ENCODE measurements at places on chromosomes 7 and 10. TPM values are rescaled to one million over a fixed set of nuclear protein-coding genes. Genes with fewer than 3 reads are reported as not detected.

- no peak for DNase-seq
These were observed 8.8 kb upstream of the STMP1 start for GRCh38 chr7:135653340-135654080.

DNA sequence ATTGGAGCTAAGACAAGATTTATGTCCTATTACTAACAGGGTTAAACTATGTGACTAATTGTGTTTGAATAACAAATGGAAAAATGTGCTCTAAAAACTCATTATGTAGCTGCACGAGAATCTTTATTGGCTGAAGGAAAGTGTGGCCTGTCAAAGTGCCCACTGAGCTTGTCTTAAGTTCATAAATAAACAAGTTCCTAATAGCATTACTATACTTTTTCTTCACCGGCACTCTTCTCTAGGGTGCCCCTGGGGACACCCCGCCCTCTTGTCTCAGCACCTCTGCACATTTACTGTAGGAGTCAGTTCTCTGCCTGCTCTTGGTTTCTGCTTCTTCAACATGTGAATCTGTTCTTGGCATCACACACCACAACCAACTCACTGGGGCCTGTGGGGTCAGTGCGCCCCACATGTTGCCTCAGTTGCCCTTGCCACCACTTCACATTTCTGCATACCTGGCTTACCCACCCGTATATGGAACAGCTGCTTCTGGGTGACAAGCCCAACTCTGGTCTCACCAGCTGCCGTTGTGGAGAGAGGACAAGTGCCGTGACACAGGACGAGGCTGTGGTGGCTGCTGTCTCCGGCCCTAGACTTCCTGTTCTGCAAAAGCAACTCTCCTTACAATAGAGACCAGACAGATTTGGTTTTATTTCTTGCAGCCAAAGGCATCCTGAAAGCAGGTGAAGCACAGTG is 96.3 kb upstream of the DDC start:
- peak; percentile 33 for DNase-seq

DNA sequence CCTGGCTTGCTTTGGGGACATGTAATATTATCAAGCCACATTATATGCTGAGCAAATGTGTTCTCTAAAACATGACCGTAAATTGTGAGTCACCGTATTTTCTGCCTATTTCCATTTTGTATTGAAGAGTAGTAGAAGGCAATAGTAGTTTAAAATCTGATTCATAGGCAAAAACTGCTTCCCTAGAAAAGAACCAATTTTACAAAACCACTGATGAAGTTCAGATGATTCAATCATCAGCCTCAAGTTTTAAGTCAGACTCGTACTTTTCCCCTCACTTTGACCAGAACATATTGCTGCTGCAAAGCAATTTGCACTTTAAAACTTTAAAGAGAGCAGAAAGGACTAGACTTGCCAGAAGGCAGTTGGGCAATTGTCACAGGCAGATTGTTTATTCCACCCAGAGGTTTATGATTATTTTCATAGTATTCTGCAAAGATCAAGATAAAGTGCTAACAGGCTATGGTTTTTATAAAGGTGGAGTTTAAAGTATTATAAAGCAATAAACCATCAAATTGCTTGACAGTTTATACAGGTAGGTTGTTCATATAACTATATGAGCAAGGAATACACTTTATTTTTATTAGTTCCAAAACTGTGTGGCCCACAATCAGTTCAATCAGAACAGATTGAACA is 168.2 kb downstream of the ETV1 start:
- no peak for DNase-seq

- DNase-seq, result peak; percentile 37
These were observed 43.4 kb upstream of the PPP2R2D start for GRCh38 chr10:131857156-131858117.

DNA sequence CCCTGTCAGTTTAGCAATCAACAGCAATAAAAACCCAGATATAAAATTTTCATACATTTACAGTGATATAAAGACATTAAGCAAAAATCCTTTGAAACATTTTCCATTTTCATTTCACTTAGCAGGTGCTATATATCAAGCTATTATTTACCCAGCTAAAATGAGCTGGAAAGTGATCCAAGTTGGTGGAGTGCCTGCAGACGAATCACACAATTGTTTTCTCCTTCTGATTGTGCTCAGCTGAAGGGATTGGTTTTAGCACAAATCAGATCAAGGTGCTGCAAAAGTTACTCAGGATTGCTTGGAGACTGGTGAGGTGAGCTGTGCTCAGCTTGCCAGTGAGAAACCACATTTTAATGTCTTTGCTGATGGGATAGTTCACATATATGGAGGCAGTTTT is 138.1 kb downstream of the LRMDA start:
- DNase-seq, result no peak

DNA sequence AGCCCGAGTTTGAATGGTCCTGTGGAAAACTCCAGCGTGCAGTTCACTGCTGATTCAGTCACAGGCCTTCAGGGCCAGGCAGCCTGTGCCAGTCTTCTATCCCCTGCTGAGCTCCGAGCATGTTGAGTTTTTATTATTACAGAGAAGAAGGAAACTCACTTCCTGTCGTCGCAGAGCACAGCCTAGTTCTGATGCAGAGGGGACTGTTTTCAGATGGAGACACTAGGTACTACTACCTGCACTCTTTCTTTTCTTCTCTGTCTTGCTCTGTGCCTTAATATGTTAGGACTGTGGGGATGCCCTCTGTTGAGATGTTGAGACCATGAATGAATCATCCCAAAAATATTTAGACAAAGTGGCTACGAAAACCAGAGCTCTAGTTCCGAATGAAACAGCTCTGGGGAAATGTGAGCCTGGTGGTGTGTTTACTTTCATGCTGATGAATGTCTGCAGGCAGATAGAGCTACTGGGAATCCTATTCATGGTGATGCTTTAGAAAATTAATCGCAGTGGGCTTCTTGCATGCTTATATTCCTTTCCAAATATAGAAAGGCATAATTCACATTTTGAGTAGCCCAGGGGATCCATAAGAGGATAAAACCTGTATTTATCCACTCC is 29.6 kb downstream of the CASP7 start:
- no peak for DNase-seq

GRCh38 chr7:93894426-93894825 is 3.9 kb upstream of the TFPI2 start:
- no peak for DNase-seq

DNA sequence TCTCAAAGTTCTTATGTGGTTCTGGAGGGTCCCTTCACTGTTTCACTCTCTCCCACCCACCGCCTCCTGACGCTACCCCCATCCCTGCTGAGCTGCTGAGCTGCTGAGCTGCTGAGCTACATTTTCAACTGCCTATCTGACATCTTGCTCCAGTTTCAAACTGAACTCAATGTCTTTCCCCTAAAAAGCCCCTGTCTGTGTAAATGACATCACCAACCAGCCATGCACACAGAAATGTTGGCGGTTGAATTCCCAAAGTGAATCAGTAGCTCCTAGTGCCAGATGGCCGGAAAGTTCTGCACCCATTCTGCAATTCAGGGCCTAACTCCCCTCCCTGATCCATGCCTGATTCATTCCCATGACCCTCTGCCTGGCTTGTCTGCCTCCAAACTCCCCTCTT is 71.2 kb downstream of the WNT2 start:
- no peak for DNase-seq

- DNase-seq, result no peak
These were observed 86.0 kb upstream of the FAM20C start for GRCh38 chr7:106356-106755.

DNA sequence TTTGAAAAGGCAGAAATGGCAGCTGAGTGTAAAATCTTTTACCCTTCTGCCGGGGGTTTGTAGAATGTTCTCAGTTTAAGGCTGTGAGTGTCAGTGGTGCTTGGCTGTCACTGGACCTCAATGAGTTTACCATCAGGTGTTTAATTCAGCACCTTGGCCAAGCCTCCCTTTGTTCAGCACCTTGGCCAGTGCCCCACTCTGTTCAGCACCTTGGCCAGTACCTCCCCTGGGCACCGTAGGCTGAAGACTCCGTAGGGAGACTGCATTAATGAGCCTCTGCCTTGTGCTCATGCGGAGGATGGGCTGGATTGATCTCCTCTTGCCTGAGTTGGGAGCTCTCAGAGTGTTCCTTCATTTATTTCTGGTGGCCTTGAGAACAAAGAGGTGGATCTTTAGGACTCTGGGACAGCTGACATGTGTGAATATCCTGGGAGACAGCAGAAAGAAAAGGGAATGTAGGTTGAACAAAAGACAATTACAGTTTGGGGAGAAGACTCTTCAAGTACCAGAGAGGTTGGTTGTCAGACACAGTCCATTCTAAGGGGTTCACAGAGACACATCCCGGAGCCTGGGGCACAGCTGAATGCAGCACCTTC is 1.6 kb downstream of the FAM24A start:
- DNase-seq, result no peak

DNA sequence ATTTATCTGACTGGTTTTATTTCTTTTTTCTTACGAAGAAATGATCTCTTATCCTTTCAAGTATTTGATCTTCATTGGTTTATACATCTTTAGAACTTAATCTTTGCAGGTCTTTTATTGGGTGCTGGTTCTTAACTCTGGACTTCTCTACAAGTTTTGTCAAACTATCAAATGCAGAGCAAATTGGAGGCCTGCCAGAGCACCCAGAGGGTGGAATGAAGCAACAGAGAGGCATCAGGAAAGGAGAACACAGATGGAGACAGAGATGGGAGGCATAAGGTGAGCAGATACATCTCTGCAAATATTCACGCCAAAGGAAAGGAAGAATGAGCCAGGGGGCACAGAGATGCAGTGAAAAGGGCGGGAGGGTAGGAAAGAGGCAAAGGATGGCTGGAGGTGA is 130.3 kb downstream of the PKD1L1 start:
- DNase-seq, result peak; percentile 52

The WNT8B gene
- not detected for total RNA-seq

The GPER1 gene
- total RNA-seq, result 29.8 TPM

All from left lobe of liver (tissue), 2 donors.